ENCODE measurements at places on chromosomes 1 and 21.

- DNase-seq = no peak
Measured at GRCh38 chr1:195637539-195637938, 970.7 kb downstream of the KCNT2 start.

DNA sequence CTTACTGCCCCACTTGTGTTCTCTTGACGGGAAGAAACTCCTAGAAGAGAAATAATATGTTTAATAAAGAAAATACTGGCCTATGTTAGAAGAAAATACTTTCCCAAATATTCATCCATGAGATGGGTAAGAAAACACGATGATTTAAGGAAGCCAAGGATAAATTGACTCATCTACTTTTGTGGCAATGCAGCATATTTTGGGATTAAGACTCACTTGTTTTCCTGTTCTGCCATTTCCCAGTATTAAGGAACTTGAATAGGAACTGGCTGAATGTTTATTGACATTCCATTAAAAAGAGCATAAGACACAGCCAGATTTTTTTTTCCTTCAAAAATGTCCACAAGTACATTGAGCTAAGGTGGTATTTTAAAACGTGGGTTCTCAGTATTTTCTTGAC lies 10.9 kb upstream of the ADAMTS5 start:
- no peak for DNase-seq

DNA sequence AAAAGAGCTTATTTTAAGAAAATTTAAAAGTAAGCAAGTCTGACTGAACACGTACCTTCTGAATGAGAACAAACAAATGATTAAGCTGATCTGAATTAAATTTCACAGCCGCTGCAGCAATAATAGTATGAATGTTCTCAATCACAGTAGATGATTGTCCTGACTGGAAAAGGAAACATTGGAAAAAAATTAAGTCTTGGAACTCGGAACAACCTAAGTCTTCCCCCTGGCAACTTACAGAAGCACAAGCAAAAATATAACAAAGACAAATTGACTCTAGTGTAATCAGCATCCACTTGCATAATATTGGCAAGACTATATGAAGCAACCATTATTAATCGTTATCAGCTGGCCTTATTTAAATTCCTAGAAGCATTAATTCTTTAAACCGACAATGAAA lies 60.5 kb downstream of the USP24 start:
- DNase-seq = no peak

DNA sequence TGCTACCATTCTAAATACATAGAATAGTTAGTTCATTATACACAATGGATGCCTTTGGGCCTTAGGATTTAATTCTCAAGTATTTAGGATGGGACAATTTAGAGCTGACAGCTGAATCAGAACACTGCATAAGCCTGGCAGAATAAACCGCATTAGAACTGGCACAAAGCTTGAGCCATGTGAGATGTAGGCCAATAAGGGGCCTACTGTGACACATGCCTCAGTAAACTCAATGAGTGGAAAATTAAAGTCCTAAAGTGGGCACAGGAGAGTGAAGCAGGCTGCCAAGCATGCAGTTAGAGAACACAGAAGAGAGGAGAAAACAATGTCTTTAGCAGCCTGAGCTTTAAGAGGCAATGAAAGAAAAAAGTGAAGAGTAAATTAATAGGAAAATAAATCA lies 24.3 kb downstream of the SCYL3 start:
- no peak for DNase-seq

DNA sequence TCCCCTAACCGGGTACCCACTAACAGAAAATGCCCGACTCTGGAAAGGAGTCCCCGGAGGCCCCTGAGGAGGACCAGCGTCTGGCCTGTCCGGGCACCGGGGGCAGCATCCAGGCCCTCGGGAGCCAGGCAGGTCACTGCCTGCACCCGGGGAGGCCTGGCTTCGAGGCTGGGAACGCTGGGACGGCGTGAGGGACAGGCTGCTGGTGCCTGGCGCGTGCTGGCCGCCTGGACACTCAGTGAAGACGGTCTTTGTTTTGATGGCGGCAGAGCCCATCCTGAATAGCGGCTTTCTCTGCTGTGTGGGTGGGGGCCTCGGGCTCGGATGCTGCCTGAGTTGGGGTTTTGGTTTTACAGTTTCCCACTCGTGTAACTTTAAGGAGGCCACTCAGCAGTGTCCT lies 37.6 kb downstream of the PRKCZ start:
- no peak for DNase-seq

GRCh38 chr1:36652586-36652985 lies 169.9 kb upstream of the CSF3R start:
- no peak for DNase-seq

DNA sequence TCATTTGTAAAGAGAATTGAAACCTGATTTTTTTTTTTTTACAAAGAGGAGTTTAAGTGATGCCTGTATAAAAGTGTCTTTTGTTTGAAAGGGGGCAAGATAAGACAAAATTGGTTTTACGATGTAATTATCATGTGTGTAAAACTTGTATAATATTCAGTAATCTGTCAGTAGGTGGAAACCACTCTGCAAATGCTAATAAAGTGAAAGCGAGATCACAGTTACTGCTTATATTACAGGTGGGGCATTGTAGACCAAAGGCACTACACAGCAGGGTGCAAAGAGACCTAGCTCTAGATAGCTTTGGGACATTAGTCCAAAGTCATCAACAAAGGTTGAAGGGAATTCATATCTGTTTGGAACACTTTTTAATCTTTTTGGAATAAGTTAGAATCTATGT lies 174.2 kb downstream of the LHX8 start:
- no peak for DNase-seq

- no peak for DNase-seq
Measured at GRCh38 chr1:41348394-41348793, 12.8 kb upstream of the FOXO6 start.

DNA sequence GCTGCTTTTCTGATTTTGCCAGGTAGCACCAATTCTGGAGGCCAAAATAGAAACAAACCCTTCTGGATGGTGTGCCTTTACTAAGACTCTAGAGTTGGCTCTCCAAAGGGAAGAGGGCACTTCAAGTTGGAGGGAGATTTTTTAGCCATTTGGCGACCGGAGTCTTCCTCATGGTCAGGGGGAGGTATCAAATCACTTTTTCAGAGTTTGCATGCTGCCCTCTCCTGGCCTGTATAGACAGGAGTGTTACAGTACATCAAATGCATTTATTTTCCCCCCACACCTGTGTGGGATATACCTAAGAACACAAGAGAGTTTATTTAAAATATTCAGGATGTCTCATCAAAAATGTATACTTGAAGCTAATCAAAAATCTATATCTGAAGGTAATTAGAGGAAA lies 3.2 kb downstream of the GREM2 start:
- DNase-seq = no peak

Measured in activated naive CD4-positive, alpha-beta T cell treated with anti-CD3 and anti-CD28 coated beads, Interleukin-2, amount 50 U/mL, for 16 hours (primary cell).